Fibroblast of skin of left biceps (primary cell): ENCODE measurements at places on chromosomes 16 and 17.

- DNase-seq, result peak; percentile 29
These were observed 58.6 kb downstream of the EMP2 start for GRCh38 chr16:10521681-10522274.

- peak; percentile 83 for DNase-seq
These were observed at the start of gene GAN for GRCh38 chr16:81314603-81315270. GAN (plus strand) TSS chr16:81314962; CDS start chr16:81315114, 152 bp downstream.

- no peak for DNase-seq
These were observed 1.3 kb upstream of the ZNF768 start for GRCh38 chr16:30527635-30528178.

DNA sequence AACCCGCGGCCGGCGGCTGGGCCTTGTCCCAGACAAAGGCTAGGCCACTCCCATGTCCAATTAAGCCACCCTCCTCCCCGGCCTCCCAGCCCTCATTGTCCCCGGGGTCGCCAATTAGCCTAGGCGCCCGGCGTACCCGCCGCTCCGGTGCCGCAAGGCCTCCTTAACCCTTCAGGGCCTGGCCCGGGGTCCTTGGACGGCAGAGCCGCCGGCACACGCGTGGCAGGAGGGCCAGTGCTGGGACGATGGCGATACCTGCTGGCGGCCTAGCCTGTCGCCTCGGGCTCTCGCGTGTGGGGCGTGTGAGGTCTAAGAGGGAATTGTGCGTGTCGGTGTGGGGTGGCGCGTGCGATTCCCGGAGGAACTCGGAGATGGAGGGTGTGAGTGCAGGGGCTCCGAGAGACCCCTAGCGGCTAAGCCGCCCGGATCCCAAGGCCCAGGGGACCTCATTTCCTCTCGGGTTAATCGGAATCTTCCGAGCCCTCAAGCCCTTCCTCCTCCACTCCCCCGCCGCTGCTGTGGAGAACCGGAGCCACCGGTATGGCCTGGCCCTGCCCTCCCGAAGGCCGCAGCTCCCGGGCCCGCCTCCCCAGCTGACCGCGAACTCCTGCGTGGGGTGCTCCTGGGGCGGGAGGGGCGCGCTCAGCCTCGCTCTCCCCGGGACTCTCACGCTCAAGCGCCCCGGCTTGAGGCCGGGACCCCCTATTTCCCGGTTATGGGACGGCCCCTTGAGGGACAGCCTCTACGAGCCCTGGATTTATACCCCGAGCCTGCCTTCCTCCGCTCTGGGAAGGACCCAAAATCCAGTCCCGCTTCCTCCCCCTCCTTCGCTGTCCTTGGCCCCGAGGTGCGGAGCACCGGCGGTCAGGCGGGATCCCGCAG lies 11.9 kb downstream of the TBX2 start:
- no peak for DNase-seq

DNA sequence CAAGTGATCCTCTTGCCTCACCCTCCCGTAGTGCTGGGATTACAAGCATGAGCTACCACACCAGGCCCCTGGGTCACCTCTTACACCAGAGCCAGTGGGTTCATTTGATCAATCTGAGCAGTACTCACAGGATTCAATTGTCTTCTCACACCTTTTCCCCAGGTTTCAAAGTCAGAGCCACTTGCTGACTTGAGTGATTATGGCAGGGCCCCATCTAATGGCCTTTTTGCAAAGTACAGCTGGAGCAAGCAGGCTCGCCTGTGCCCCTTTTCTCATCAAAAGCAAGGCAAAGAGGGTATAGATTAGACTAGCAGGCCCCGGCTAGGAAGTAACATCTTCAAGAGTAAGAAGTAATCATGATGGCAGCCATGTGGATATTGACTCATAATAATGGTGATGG lies 114.8 kb upstream of the NOL11 start:
- peak; percentile 5 for DNase-seq

GRCh38 chr17:29078183-29079045 lies 35.5 kb downstream of the PIPOX start:
- no peak for DNase-seq

DNA sequence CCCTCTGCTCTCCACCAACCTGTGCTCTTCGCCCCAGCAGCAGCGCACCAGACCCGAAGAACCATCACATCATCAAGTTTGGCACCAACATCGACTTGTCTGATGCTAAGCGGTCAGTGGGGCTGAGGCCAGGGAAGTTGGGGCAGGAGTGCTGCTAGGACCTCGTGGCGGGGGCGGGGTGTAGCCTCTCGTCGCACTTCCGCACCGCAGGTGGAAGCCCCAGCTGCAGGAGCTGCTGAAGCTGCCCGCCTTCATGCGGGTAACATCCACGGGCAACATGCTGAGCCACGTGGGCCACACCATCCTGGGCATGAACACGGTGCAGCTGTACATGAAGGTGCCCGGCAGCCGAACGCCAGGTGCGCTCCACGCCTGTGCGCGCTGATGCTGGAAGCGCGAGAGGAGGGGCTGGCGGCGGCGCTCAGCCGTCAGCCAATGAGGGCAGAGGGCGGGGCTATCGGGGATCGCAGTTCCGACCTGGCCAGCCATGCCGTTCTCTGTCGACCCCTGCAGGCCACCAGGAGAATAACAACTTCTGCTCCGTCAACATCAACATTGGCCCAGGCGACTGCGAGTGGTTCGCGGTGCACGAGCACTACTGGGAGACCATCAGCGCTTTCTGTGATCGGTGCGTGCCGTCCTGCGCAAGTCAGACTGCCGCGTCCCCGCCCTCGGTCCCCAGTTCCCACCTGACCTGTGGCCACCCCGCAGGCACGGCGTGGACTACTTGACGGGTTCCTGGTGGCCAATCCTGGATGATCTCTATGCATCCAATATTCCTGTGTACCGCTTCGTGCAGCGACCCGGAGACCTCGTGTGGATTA lies 3.2 kb upstream of the TMEM88 start:
- peak; percentile 53 for DNase-seq

DNA sequence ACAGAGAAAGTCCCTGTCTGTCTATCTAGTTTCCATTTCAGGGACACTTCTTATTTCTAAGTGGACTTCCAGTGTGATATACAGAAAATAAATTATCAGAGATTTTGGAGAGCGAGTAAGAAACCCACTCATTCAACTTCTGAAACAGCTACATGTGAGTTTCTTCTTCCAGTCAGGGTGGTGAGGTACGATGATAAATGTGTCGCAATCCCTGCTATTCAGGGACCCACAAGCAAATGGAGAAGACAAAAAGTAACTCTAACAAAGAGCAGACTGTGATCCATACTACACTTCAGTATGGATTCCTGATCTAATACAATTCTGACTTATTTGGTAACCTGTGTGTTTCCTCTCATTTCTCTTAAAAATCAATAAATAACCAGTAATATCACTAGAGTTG lies 16.8 kb downstream of the CNTNAP4 start:
- no peak for DNase-seq

DNA sequence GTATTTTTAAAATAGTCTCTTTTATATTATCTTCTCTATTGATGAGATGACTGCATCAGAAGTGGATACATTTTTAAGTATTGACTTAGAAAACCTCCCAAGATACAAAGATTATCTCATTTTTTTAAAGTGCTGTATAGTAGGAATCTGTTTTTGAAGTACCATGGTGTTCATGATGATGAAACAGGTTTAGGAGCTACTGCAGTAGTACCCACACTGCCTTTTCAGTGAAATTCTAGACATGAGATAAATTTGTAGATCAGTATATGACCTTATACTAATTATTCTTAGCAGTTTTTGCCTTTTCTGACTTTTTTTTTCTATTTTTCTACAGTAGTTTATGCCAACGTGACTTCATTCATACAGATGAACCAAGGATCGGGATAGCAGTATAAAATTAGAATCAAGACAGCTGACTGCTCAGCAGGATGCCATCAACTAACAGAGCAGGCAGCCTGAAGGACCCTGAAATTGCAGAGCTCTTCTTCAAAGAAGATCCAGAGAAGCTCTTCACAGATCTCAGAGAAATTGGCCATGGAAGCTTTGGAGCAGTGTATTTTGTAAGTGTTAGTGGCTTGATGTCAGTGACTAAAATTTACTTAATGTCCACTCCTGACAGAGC lies 61.1 kb downstream of the TAOK1 start:
- no peak for DNase-seq

DNA sequence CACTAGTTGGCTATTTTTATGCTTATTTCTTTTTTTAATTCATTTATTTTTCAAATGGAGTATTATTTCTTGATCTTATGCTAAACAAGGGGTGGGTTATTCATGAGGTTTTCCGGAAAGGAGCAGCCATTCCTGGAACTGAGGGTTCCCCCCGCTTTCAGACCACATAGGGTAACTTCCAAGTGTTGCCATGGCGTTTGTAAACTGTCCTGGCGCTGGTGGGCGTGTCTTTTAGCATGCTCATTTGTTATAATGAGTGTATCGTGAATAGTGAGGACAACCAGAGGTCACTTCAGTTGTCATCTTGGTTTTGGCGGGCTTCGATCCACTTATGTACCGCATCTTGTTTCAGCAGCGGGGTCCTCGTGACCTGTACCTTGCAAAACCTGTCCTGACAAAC lies 29.6 kb upstream of the ASGR2 start:
- DNase-seq, result no peak

DNA sequence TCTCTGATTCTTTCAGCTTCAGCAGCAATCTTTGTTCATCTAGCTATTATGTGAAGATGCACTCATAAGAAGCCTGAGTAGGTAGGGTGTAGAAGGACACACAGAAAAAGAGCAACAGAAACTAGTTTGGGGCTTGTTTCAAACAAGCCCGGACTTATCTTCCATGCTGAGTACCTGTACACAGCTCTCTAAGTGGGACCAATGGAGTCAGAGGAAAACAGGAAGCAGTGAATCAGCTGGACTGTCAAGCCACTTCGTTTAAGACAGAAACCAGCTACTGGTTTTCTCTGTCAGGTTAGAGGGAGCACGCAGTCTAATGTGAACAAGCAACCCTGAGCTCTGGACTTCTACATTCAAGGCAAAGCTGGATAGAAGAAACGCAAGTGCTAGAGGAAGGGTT lies 16.0 kb downstream of the MAP2K6 start:
- DNase-seq, result no peak

- DNase-seq, result no peak
These were observed 23.3 kb upstream of the SLC12A3 start for GRCh38 chr16:56841659-56842058.

DNA sequence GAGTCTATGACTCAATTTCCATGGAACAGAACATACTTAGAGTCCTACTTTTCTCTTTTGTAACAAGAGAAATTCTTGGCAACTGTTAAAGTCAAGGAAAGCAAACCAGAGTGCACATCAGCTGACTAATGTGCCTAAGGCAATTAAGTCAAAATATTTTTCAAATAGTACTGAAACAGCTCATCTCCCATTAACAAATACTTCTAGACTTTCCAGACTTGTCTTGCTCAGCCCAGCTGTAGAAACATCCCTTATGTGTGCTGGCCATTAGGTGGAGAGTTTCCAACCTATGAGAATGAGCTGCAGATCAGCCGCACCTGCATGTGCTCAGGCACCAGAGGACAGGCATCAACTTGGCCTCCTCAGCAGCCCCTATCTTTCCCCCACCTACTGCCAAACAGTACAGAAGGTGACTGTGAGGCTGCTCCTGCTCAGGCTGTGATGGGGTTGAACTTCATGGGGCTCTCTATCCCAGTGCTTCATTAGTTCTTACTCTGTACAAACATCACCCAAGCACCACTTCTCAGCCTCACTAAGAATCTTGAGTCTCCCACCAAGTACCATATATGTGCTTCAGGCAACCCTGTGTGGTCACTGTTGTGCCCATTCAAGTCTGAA lies 32.2 kb downstream of the TEX2 start:
- peak; percentile 89 for DNase-seq

DNA sequence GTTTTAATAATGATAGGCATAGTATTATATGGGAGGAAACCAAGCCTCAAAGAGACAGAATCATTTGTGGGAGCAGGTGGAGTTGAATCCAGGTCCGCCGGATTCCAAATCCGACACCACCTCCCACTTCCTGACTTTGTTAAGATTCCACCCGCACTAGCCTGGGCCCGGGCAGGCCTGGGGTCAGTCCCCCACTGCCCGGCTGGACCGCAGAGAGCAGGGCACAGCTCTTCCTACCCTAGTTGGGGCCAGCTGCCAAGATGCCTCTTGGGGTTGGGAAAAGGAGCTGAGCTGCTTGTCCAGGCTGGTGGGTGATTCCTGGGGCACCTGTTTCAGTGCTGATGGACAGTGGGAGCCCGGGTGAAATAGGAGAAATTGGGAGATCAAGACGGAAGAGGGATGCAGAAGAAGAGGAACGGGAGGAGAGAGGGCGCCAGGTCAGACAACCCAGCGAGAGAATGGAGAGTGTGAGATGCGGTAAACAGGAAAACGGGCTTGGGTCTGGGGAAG lies 53.9 kb downstream of the OR1D5 start:
- no peak for DNase-seq

GRCh38 chr16:88743693-88744576 lies 37.6 kb downstream of the CTU2 start:
- no peak for DNase-seq
